ENCODE measurements at places on chromosomes 12 and 14.

DNA sequence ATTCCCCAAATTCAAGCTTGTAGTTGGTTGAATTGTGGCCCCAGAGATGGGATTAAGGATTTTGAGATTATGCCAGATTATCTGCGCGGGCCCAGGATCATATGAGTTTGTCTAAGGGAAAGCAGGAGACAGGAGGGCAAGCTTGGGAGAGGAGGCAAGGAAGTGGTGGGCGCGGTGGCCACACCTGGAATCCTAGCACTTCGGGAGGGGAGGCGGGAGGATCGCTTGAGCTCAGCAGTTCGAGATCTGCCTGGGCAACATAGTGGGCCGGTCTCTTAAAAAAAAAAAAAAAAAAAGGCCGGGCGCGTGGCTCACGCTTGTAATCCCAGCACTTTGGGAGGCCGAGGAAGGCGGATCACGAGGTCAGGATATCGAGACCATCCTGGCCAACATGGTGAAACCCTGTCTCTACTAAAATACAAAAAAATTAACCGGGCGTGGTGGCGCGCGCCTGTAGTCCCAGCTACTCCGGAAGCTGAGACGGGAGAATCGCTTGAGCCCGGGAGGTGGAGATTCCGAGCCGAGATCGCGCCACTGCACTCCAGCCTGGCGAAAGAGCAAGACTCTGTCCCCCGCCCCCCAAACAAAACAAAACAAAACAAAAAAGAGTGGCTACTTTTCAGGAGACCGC lies 881 bp upstream of the PUS1 start:
- DNase-seq = no peak

- no peak for DNase-seq
Observed at GRCh38 chr12:20125276-20125798, 243.0 kb upstream of the PDE3A start.

DNA sequence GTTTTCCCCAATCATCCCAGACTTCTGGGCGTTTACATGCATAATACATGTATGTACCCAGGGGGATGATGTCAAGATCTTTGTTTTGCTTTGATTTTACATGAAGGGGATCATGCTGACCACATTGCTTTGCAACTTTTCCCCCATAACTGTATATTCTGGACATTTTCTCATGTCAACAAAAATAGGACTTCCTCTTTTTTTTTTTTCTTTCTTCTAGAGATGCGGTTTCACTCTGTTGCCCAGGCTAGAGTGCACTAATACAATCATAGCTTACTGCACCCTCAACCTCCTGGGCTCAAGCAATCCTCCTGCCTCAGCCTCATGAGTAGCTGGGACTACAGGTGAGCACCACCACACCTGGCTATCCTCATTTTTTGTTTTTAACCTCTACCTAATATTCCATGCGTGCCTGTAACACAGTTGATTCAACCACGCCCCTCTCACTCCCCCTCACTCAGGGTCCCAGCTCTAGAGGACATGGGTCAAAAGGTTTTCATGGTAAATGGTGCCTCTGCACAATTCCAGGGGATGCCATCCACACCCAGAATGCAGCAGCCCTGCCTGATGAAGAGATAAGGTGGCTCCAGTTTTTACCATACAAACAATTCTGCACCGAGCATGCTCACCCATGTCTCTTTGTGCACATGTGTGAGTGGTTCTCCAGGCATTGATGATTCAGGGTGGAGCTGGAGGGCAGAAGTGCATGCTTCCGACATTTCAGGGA lies 32.0 kb upstream of the CIPC start:
- no peak for DNase-seq

DNA sequence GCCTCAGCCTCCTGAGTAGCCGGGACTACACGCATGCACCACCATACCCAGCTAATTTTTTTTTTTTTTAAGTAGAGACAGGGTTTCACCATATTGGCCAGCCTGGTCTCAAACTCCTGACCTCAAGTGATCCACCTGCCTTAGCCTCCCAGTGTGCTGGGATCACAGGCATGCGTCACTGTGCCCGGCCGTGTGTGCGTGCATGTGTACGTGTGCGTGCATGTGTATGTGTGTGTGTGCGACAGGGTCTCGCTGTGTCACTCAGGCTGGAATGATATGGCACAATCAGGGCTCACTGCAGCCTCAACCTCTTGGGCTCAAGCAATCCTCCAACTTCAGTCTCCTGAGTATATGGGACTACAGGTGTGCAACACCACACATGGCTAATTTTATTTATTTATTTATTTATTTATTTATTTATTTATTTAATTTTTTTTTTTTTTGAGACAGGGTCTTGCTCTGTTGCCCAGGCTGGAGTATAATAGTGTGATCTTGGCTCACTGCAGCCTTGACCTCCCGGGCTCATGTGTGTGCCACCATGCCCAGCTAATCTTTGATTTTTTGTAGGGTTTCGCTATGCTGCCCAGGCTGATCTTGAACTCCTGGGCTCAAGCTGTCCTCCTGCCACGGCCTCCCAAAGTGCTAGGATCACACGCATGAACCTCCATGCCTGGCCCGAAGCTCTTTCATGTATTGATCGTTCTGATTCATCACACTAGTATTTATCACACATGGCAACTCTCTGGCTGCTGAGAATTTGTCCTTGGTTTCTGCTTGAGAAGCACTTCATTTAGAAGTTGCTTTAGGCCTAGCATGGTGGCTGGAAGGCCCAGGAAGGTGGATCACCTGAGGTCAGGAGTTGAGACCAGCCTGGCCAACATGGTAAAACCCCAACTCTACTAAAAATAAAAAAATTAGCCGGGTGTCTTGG lies 35.9 kb upstream of the CLIP1 start:
- no peak for DNase-seq

DNA sequence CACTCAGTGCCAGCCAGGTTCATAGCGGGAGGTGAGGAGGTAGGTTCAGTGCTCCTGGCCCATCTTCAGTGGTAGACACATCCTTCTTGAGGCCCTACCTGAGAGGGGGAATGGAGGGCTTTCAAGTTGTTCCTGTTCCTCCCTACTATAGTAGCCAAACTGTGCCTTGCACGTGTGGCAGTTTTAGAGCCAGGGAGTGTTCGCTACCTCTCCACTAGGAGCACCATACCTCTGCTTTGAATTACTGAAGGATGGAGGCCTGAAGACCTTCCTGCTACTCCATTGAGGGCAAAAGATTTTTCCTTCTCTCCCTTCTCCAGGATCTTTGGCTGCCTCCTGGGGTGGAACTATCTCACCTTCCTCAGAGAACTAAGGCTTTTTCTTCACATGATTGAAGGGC lies 5.9 kb upstream of the ALG10 start:
- DNase-seq = no peak

- DNase-seq = no peak
Observed at GRCh38 chr12:98697209-98697608, 52.1 kb downstream of the APAF1 start.

GRCh38 chr12:110015132-110015531 lies 15.9 kb downstream of the ANKRD13A start:
- DNase-seq = no peak

DNA sequence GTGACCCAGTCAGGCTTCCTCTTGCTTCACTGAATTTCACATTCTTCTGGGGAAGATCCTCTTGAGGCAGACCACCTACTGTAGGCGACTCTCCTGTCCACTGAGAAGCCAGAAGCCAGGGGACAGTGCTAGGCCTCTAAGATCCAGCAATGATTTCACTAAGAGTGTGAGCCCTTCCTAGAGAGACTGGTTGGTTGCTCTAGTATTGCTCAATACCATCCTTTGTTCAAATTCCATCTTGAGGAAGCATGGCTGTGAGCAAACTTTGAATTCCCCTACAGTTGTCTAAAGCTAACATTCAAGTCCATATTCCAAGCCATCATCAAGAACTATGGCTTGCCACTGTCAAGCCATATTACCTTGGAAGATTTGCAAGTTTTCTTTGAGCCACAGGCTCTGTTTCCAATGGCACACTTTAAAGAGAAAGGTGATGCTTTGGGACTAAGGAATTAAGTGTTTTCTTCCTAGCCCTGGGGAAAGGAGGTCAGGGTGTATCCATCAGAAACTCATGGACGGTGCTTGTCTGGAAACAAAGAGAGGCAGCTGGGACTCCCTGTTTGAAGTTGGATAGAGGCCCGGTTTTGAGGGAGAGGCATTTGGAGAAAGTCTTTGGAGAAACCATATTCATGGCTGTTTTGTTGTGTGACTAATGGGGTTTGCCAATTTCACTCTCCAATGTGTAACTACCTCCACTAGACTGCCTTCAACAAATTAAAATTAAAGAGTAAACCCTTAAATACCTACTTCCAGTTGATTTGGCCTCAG lies 1217.9 kb downstream of the VRK1 start:
- DNase-seq = no peak
